ENCODE measurements at places on chromosomes 1 and 21.

DNA sequence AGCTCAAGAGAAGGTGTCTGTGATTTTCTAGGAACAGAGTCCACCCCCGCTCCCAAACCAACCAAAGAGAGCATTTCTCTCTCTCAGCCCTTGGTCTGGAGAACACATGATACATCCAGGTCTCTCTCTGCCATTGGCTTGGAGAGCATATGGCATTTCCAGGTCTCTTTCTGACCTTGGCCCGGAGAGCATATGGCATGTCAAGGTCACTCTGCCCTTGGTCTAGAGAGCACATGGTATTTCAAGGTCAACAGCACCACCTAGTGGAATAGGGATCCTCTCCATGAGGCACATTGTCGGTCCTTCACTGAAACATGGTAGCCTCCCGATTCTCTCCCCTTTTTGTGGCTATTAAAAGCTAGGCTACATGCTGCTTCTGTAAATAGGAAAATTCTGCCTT is 437.7 kb upstream of the OLFM3 start:
- DNase-seq = no peak

GRCh38 chr21:33569991-33570390 is 18.5 kb downstream of the DONSON start:
- DNase-seq = no peak

DNA sequence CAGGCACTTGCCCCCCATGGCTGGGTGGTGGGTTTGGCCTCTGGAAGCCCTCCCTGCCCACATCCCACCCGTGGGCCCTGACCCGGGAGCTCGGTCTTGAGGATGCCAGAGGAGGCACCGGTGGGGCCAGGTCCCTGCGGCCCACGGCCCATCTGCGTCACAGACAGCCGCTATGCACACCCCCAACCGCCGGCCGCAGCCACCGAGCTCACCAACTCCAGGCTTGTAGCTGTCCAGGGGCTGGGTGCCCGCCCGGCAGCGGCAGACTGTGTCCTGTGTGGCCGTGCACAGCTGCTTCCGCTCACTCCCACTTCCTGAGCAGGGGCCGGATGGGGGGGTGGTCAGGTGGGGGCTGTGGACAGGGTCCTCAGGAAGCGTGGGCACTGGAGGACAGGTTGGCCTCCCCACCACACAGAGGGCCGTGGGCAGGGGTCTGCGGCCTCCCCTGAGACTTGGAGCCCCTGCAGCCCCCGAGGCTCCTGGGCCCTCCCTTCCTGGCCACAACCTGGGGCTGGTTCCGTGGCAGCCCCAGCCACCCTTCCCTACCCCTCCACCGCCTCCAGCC is 1.1 kb downstream of the TNFRSF4 start:
- peak; percentile 66 for DNase-seq

GRCh38 chr1:100775483-100775882 is 55.9 kb downstream of the VCAM1 start:
- no peak for DNase-seq

GRCh38 chr1:170567214-170567613 is 35.2 kb downstream of the GORAB start:
- DNase-seq = no peak

- no peak for DNase-seq
These were observed 502.0 kb downstream of the SMYD3 start for GRCh38 chr1:246005067-246005466.

DNA sequence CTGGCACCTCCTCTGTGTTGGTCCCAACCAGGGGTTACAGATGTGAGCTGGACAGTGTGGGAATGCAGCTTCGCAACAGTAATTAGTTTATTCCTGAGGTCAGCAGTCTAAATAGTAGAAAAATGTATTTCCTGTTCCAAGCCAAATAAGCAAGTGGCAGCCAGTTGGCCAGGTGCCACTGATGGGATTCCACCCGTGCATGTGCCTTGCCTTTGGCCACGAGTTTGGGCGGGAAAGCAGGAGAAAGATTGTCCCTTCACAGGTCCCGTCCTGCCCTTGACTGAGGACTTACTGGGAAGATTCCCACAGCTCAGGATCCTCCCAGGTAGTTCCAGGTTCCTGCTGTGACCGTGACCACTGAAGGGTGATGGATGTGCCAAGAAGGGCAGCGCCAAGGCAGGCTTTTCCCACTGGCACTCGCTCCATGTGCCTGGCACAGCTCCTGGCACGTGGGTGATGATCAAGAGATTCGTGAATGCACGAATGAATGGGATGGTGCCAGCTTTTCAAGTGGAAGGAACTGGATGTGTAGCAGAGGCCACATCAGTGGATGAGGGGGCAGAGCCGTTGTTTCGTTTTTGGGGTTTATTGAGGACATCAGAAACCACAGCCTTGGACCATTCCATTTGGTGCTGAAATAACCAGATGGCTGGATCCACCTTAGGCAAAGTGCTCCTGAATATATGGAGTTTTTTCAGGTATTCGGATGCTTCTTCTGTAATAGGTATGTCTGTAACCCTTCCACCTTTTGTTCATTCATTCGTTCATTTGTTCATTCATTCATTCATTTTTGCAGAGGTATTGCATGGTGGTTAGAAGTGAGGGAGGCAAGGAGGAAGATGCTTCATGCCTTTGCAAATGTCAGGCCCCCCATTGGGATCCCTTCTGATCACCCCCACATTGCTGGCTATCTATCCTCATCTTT is 62.4 kb upstream of the WNT4 start:
- no peak for DNase-seq

- DNase-seq = no peak
These were observed 92.5 kb upstream of the CD55 start for GRCh38 chr1:207228987-207229386.

GRCh38 chr1:38082769-38083263 is 36.2 kb upstream of the POU3F1 start:
- no peak for DNase-seq

DNA sequence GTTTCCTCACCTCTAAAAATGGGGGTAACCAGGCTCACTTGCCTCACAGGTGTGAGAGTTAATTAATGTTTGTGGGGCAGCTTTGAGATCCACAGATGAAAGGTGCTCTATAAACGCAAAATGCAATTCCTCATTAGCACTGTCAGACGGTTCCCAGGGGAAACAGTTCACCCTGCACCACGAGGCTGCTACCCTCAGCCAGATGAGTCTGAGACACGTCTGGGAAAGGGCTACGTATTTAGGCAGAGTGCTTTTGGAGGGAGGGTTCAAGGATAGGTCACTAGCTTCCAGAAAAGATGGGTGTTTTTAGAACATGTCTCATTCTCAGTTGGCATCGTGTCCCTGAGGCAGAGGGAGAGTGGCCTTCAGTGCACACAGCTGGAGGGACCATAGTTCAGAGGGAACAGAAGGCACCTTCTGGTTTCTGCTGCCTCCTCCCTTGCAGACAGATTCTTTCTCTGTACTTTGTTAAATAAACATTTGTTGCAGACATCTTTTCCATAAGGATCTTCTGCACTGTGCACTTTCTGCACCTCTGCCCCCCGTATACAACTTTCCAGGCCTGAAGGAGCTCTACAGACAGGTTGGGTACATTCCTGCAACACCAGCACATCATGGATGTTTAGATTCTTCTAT is 139.9 kb downstream of the CLIC6 start:
- DNase-seq = no peak

DNA sequence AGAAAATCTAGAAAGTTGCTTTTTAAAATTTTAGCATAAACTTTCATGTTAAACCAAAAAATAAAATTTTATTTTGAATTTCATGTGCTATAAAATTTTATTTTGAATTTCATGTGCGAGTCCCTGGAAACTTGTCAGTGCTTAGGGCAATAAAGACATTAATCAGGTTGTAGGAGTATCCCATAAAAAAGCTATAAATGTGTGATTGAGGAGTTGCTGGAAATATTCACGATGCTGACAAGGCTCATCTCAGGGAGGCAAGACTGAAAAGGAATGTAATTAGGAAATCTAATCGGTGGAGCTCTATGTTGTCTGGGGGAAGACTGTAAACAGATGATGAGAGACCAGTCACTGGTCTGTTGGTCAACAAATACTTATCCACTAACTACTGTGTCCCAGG is 117.9 kb downstream of the LRIG2 start:
- DNase-seq = no peak

GRCh38 chr21:42238185-42238934 is 19.4 kb downstream of the ABCG1 start:
- DNase-seq = no peak

DNA sequence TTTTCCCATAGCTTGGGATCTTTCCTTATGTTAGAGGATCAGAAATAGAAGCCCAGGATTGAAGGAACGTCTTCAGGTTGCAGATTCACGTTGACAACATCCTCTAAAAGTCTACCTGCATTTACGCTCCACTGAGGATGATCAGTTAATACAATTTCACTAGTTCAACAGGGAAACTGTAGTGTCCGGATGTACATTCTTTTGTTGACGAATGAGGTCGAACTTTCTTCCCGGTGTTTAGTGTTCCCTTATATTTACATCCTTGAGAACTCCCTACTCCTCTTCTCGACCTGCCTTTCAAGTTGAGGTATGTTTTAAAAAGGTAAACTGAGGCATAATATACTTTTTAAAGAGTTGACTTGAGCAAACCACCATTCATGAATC is 74.8 kb downstream of the SIK1 start:
- DNase-seq = no peak

DNA sequence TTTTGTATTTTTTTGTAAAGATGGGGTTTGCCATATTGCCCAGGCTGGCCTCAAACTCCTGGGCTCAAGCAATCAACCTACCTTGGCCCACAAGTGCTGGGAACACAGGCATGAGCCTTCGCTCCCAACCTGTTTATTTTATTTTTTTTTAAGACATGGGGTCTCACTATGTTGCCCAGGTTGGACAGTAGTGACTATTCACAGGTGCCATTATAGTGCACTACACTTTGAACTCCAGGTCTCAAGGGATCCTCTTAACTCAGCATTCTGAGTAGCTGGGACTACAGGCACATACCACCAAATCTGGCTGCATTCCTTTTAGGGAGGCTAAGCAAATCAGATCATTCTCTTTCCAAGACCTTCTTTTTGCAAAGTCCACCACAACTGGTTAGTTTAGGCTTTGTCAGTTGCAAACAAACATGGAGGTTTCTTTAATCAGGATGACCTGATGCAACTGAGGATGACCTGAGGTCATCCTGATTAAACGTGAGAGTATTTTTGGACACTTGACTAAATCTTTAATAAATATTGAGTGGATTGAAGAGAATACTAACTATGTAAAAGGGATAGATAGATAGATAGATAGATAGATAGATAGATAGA is 30.0 kb upstream of the RALGPS2 start:
- DNase-seq = no peak

- peak; percentile 43 for DNase-seq
These were observed 5.8 kb upstream of the MX1 start for GRCh38 chr21:41419921-41420862.

DNA sequence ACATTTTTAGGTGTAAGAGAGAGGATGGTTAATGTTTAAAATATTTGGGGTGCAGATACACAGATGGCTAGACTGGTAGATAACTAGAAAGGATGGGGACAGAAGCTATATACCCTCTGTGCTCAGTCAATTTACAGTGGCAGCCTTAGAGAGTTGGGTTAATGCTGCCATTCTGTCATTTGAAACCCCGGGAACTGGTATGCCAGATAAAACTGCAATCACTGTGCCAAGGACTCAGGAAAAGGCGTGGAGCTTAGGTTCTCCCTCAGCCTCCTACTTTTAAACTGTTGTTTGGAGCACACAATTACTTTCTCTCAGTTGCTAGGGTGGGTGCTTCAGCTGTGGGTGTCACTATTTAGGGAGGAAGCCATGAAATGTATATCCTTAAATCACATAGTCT is 90.0 kb upstream of the HNRNPU start:
- no peak for DNase-seq

DNA sequence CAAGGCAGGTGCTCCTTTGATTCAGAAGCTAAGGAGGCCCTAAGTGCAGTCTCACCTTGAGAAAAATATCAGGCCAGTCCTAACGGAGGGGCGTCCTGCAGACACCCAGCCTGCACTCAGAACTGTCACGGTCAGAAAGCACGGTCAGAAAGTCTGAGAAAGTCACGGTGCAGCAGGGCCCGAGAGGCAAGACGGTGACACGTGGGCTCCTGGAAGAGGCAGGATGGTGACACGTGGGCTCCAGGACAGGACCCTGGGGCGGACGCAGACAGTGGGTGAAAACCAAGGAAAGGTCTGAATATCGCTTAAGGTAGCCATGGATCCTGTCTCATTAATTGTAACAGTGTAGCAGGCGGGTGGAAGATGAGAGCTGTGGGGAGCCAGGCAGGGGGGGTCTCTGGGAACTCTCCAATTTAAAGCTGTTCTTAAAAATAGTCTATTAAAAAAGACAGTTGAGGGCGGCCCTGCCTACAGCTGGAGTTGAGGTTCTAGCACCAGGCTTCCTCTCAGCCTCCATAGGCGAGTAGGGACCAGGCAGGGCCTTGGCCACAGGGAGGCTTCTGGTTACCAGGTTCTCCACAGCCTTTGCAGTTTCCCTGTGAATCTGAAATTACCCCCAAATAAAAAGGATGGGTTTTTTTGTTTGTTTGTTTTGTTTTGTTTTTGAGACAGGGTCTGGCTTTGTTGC is 65.2 kb downstream of the FAAP20 start:
- no peak for DNase-seq

DNA sequence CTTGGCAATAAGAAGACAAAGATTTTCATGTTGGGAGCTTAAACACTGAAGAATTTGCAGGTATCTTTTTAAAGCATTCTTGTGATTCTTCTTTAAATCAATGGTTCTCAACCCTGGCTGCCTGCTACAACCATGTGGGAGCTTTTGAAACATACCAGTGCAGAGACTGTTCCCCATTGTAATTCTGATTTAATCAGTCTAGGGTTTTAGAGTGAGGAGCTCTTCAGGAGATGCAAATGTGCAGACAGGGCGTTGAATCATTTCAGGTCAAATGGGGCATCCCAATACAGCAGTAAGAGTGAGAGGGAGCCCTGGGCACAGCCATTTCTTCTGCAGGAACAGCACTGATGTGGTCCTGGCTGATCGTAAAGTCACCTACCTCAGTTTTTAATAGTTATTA is 24.3 kb downstream of the KCNJ6 start:
- no peak for DNase-seq

DNA sequence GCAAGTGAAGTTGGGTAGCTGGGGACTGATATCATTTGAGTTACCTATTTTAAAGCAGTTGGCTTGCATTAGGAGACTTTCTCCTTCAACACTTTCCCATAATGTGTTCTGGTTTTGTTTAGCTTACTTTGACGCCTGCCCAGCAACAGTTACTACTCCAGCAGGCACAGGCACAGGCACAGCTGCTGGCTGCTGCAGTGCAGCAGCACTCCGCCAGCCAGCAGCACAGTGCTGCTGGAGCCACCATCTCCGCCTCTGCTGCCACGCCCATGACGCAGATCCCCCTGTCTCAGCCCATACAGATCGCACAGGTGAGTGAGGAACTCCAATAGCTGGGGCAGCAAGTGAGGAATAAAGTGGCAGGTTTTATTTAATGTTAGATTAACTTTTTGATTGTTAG is 144.3 kb downstream of the CD247 start:
- DNase-seq = no peak

GRCh38 chr1:61140778-61141177 is 58.4 kb downstream of the NFIA start:
- no peak for DNase-seq

- no peak for DNase-seq
These were observed 107.0 kb downstream of the CTH start for GRCh38 chr1:70518106-70518505.

- DNase-seq = no peak
These were observed 47.8 kb upstream of the NRDC start for GRCh38 chr1:51926171-51926812.
